ENCODE measurements at places on chromosomes 4 and X.

DNA sequence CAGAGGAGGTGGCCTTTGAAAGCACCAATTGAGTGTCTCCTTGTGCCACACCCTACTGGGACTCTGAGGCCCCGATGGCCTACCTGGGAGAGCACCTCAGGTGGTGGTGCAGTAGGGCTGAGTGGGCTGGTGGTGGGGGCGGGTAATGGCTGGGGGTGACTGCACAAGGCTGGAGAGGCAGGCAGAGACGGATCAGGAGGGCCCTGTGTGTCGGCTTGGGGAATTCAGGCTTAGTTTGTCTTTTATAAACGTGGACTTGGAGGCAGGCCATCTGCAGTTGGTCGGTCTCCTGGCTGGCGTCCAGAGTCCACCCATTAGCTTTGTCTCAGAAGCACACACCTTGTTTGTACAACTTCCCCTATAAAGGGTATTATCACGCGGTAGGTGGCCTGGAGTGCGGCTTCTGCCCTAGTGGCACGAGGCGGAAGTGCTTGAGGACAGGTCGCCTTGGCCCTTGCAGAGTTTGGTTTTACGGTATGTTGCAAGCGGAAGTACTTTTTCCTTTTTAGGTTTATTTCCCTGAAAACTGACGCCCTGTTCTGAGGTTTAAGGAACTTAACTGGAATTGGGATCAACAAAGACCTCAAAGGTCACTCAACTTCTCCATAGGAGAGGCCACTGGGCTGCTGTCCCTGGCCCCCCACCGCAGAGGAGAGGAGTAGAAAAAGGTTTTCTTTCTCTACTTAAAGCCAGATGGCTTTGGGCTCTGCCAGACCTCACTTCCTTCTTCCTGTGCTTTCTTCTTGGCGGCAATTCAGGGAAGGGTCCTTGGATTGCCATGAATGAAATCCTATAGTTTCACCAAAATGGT, 8.0 kb downstream of the TBC1D14 start:
- DNase-seq: peak; percentile 61

DNA sequence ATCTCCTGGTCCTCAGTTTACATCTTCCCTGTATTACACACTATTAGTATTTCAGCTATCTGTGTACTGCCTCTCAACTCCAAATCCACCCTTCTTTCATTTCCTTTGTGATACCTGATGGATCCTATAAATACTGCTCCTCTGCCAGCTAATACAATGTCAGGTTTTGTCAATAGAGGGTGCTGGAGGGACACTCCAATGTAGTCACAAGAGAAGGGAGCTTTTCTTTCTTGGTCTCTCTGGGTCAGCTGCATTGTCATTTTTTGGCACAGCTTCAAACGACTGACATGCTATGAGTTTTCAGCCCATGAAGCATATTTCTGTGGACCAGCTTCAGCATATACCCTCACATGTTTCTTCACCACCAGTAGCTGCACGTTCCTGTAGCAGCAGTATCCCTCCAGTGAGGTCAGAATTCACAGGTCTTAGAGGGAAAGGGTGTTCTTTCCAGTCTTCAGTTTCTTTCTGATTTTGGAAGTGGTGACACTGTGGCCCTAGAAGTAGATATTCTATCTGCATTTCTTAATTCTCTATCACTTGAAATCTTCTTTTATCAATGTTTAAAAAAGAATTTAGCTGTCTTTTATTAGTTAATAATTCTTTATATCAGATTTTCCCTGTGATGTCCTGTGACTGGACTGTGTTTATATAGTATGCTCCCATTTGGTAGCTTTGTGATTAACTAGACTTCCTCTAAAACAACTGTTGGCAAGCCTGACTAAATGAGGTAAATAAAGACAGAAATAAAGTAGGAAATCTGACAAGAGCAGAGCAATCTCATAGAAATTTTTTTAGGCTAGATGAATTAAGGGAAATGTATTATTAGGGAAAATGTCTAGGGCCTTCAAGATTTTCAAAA, 60.6 kb downstream of the GABRA2 start:
- DNase-seq: no peak

GRCh38 chrX:103063918-103064434, at the start of gene BEX1:
Gene BEX1 (minus strand): TSS chrX:103064171. CDS start chrX:103063274, 897 bp downstream.
- no peak for DNase-seq

DNA sequence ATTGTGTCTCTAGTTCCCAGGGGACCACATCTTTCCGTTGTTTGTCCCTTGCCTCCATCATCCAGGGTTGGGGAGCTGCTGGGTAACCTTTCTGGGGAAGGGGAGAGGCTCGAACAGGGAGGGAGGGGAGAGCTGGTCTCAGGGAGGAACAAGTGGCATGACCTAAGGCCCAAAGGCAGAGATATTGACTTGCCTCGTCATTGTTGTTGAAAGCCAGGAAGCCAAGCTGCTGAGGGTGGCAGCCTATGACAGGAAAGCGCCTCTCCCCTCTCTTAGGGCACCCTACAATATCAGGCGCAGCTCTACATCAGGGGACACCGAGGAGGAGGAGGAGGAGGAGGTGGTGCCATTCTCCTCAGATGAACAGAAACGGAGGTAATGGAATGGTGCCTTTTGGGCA, 20.8 kb downstream of the ZNF185 start:
- no peak for DNase-seq

- no peak for DNase-seq
Measured at GRCh38 chrX:56947699-56948098, 47.6 kb downstream of the SPIN3 start.

GRCh38 chr4:93080316-93080715, 748.2 kb upstream of the ATOH1 start:
- no peak for DNase-seq

DNA sequence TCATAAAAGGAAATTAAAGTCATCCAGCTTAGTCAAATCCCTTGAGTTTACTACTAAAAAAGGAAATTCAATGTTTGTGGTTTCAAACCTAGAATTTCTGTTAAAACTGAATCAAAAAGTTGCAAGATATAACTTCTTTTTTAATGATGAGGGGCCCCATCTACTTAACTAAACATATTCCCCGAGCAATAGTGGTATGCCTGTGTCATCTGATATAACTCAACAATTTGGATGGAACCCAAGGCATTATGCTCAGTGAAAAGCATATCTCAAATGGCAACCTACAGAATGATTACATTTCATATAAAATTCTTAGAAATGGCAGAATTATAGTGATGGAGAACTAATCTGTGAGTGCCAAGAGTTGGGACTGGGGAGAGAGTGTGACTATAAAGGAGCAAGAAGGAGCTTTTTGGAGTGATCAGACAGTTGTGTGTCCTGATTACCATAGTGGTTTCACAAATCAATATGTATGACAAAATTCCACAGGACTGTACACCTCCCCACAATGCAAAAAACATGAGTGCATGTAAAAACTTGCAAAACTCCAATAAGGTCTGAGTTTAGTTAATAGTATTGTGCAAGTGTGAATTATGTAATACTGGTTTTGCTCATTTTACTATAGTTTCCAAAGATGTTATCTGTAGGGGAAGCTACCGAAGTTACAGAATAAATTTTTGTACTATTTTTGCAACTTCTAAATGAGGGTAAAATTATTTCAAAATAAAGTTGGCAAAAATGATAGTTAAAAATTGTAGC, 323.2 kb downstream of the ARHGAP24 start:
- no peak for DNase-seq

- no peak for DNase-seq
Measured at GRCh38 chrX:82556588-82556987, 951.5 kb upstream of the POU3F4 start.

- no peak for DNase-seq
Measured at GRCh38 chr4:58766763-58767162, 1656.6 kb upstream of the IGFBP7 start.

DNA sequence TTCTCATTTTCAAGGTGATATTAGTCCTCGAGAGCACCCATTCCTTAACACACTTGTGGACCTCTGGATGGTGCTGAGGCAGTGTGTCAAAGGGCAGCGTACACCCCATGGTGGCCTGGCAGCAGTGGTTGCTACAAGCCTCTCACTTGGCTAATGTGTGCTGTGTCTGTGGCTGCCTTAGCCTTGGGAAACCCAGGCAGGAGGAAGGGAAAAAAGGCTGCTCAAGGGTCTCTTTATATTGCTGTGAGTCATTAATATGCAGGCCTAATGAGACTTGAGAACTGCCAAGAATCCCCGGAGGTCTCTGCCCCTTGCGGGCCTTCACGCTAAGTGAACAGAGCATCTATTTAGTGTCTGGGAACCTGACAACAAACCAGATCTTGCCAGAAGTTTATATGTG, 7.0 kb downstream of the PCDH10 start:
- no peak for DNase-seq

- no peak for DNase-seq
Measured at GRCh38 chrX:45614853-45615252, 414.2 kb upstream of the DIPK2B start.

DNA sequence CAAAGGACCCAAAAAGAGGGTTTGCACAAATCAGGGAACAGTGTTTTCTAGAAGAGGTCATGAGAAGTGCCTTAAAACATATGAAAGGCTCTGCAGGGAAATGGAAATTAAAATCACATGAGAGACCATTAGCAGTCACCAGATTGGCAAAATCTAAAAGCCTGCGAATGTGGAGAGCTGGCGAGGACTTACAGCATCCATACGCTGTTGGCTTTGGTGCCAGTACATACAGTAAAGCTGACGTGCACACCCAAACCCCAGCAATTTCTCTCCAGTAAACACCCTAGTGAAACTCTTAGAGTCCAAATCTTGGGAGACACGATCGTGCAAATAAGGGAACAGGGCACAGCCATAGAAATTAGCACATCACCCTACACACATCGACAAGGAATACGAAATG, 25.4 kb upstream of the PPP2R2C start:
- DNase-seq: no peak

DNA sequence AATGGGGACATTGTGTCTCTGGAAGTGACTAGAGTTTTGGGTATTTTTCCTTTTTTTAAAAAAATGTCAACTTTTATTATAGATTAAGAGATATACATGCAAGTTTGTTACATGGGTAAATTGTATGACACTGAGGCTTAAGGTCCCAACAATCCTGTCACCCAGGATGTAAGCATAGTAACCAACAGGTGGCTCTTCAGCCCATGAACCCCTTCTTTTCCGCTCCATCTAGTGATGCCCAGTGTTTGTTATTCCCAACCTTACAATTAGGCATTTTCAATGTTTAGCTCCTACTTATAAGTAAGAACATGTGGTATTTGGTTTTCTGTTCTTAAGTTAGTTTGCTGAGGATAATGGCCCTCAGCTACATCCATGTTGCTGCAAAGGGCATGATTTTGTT, 102.7 kb downstream of the GRID2 start:
- no peak for DNase-seq

DNA sequence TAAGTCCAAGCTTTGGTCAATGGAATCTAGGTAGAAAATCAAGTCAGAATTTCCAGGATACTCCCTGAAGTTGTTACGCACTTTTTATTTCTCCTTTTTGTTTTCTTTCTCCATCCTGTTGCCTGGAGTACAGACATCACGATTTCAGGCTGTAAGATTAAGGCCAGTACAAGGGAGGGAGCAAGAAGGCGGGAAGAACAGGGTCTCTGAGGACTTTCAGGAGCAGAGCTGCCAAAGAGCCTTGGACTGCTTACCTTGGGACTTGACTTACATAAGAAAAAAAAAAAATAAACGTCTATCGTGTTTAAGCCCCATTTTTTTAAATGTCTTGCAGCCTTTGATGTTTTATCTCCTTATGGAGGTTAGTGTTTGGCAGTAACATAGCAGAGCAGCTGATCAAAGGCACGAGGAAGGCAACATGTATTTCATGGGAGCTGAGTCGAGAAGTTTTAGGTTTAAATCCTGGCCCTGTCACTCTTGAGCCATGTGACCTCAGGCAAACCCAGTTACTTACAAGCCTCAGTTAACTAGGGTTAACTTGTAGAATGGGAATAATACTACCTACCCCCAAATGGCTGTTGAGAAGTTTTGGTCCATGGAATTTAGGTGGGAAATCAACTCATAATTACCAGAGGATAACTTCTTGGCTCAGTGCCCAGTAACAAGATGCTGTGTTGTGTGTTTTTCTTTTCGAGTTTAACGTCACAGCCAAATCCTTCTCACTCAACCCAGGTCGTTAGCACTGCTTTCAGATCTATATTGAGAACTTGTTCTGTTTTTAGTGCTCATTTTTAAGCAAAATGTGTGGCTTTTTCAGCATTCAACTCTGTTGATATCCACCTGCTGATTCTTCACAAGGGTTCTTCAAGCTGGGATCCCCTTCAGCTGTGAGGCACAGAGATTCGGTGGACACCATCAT, 106.8 kb downstream of the CLNK start:
- DNase-seq: no peak

- no peak for DNase-seq
Measured at GRCh38 chr4:101853691-101854090, 63.2 kb downstream of the BANK1 start.

DNA sequence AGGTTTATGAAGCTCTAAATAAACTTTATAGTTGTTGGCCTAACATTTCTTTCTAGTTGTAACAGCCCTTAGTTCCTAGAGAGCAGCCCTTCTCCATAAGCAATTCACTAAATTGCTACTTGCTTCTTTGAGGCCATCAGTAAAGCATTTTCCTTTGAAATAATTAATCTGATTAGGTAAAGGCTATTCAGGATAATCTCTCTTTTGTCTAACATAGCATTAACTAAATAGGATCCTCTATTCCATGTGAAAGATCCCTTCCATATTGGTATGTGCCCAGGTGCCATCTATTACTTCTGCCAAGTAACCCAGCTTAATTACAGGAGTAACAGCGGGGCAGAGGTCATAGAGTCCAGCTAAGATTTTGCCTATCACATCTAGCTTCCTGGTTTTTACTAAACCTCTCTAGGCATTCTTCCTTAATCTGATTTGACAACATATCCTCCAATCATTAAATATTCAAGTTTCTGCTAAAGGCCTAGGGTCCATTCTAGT, 1408.0 kb downstream of the PCDH18 start:
- no peak for DNase-seq

DNA sequence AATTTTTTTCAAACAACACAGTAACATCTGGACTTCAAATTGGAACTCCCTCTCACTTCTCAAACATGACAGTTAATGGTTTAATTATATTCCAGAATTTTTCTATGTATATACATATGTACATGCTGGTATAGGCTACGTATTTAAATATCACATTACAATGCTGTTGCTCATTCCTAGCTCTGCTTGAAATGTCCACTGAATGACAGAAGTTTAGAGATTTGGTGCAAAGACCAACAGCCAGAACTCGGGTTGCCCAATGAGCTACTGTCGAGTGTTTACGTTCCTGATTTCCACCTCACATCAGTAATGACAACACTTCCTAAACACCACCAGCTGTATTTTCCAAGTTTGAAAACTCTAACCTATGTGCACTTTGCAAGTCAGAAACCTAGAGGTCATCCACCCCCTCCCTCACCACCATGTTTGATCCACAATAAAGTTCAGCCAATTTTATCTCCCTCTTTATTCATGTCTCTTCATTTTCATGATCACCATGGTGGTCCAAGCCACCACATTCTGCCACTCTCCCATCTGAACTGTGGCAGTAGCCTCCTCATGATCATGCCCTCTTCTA, 49.3 kb upstream of the RPL34 start:
- no peak for DNase-seq

DNA sequence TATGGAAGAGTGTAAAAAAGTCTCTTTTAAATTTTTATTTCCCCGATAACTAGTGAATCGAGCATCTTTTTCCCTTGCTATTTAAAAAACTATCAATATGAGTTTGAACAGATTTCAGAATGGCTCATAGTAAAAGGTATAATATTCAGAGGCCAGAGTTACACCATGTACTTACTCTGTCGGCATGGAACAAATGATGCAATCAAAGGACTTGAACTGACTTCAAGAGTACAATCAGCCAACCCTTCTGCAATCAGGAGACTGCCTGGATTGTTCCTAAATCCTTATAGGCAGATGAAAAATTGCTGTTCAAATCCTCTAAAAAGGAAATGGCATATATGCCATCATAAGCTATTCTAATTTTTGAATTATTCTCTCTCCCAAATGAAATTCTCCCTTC, 273.3 kb downstream of the SH2D1A start:
- DNase-seq: no peak

GRCh38 chr4:107631560-107631959, 88.5 kb downstream of the PAPSS1 start:
- DNase-seq: no peak

Data from left ventricle myocardium inferior (tissue), 1 donor.